ENCODE measurements at places on chromosomes 11 and 22. TPM values are rescaled to one million over a fixed set of nuclear protein-coding genes. Genes with fewer than 3 reads are reported as not detected.

RAG2 gene
- not detected for total RNA-seq

FAM111A gene
- total RNA-seq = 40.8 TPM

GLB1L2 gene
- total RNA-seq = 1.4 TPM

KRTAP5-1 gene
- not detected for total RNA-seq

GVQW3 gene
- total RNA-seq = 0.92 TPM

PKDREJ gene
- not detected for total RNA-seq

PHLDB1 gene
- total RNA-seq = 59.2 TPM

CASP1 gene
- total RNA-seq = 47.5 TPM

KCNK4 gene
- total RNA-seq = not detected

NRGN gene
- total RNA-seq = 4.4 TPM

TREH gene
- total RNA-seq = not detected

SMTNL1 gene
- total RNA-seq = not detected

FBLN1 gene
- 31.9 TPM for total RNA-seq

C11orf97 gene
- total RNA-seq = not detected

SMIM35 gene
- not detected for total RNA-seq

SCARF2 gene
- 0.14 TPM for total RNA-seq

ACRV1 gene
- total RNA-seq = not detected

PPARA gene
- total RNA-seq = 10.0 TPM

SLN gene
- total RNA-seq = not detected

ANKK1 gene
- 1.4 TPM for total RNA-seq

A4GALT gene
- 11.7 TPM for total RNA-seq

OR5B21 gene
- total RNA-seq = not detected

POLD3 gene
- 21.2 TPM for total RNA-seq

ACR gene
- total RNA-seq = not detected

KREMEN1 gene
- total RNA-seq = 19.3 TPM

SULT4A1 gene
- not detected for total RNA-seq

HMGXB4 gene
- 19.8 TPM for total RNA-seq

ALX4 gene
- total RNA-seq = not detected

C22orf15 gene
- 0.35 TPM for total RNA-seq

DDI1 gene
- not detected for total RNA-seq

ZP1 gene
- not detected for total RNA-seq

DCHS1 gene
- total RNA-seq = 0.11 TPM

CACNA1I gene
- not detected for total RNA-seq

GLYAT gene
- not detected for total RNA-seq

Measured in foreskin keratinocyte (primary cell).